Stimulated activated CD4-positive, alpha-beta T cell treated with anti-CD3 and anti-CD28 coated beads, TNF-alpha, amount 100 ng/mL, for 1 hour (primary cell): ENCODE measurements at places on chromosomes 6 and 20.

GRCh38 chr6:102229271-102229670, 835.8 kb downstream of the GRIK2 start:
- no peak for DNase-seq

- DNase-seq: no peak
Observed at GRCh38 chr20:20731945-20732296, 19.5 kb upstream of the RALGAPA2 start.

- DNase-seq: no peak
Observed at GRCh38 chr20:16081421-16081820, 491.8 kb downstream of the KIF16B start.

DNA sequence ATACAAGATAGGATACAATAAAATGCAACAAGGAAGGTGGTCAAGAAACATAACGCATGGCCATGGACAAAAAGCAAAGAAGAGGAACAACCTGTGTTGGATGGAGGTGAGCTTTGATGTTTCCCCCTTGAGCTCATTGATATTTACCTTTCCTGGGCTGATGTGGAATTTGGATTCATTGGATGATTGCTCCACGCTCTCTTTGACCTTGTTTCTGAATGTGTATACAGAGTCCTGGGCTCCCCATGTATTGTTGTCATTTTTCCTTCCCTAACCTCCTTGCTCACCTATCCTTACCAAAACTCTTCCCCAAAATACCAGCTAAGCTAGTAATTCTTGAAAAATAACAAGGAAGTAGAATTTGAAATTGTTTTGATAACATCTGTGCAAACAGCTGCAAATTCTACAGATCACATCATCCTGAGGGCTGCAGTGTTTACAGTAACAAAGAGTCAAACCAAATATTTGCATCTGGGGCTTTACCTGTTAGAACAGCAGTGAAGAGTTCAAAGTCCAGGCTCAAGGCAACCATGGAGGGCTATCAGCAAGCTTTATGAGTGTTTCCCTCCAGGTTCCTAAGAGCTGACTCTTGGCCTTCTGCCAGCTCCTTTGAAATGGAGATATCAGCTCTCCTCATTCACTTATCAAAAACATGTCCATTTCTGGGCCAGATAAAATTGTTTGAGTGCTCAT, 214.3 kb upstream of the MARCKS start:
- DNase-seq: no peak

- DNase-seq: no peak
Observed at GRCh38 chr20:63306673-63307537, 13.9 kb downstream of the COL20A1 start.

- DNase-seq: no peak
Observed at GRCh38 chr6:149129371-149130077, 188.0 kb upstream of the TAB2 start.
